Jurkat, Clone E6-1 (cell line): ENCODE measurements at places on chromosomes 2 and 18.

- DNase-seq = no peak
These were observed 14.8 kb upstream of the BCL2L11 start for GRCh38 chr2:111105926-111106325.

GRCh38 chr2:137961602-137962001 is 2.7 kb upstream of the HNMT start:
- no peak for DNase-seq

- no peak for DNase-seq
These were observed 11.2 kb upstream of the GYPC start for GRCh38 chr2:126644630-126645191.

- DNase-seq = no peak
These were observed 25.7 kb upstream of the RNU4ATAC start for GRCh38 chr2:121505005-121505404.

GRCh38 chr2:169513926-169514325 is 4.4 kb downstream of the KLHL41 start:
- DNase-seq = no peak

GRCh38 chr2:67008155-67008554 is 389.0 kb upstream of the ETAA1 start:
- DNase-seq = no peak
